ENCODE measurements at places on chromosomes 5 and 9.
A peak's percentile ranks its signal among the peaks of the same experiment; 100 is the strongest.

DNA sequence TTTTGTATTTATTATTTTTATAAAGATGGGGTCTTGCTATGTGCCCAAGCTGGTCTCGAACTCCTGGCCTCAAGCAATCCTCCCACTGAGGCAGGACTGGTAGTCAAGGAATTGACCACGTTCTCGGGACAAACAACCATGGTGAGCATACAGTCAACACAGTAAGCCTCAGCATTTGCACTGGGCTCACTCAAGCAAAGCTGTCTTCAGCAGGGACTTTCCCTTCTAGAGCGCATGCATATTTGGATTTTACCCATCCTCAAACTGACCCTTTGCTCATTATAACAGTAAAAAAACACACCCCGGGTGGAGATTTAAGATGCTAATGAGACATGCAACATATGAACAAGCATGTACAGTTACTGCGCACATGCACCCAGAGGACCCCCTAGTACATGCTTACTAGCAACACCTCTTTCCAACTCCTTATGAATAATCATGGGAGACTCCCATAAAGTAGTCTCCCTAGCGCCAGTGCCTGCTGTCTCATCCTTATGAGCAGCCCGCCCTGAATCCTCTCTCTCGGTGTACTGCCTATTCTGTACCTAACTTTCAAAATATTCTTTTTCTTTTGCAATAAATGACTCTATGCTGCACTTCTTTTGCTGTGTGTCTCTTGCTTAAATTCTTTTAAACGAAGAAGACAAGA, 41.5 kb downstream of the C5orf22 start:
- no peak for DNase-seq

- peak; percentile 81 for DNase-seq
These were observed 430 bp upstream of the MSH3 start for GRCh38 chr5:80654054-80654390.

DNA sequence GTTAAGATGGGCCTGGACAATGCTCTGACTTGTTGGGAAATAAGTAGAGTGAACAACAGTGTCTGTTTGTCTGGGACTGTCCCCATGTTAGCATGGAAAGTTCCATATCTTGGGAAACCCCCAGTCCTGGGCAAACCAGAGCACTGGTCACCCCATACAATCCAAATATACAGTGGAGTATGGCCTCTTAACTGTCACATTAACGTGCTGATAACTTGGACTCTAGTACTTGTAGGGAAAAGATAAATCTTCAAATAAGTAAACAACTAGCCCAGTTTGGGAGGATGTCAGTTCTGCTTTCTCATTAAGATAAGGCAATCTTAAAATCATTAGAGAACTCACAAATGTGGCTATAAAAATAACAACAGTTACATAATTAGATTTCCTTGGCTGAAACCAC, 47.6 kb upstream of the JAK2 start:
- DNase-seq: no peak

- no peak for DNase-seq
These were observed 205.7 kb upstream of the RIOK2 start for GRCh38 chr5:97388794-97389193.

- DNase-seq: no peak
These were observed 23.0 kb upstream of the ZNF366 start for GRCh38 chr5:72530196-72530595.

DNA sequence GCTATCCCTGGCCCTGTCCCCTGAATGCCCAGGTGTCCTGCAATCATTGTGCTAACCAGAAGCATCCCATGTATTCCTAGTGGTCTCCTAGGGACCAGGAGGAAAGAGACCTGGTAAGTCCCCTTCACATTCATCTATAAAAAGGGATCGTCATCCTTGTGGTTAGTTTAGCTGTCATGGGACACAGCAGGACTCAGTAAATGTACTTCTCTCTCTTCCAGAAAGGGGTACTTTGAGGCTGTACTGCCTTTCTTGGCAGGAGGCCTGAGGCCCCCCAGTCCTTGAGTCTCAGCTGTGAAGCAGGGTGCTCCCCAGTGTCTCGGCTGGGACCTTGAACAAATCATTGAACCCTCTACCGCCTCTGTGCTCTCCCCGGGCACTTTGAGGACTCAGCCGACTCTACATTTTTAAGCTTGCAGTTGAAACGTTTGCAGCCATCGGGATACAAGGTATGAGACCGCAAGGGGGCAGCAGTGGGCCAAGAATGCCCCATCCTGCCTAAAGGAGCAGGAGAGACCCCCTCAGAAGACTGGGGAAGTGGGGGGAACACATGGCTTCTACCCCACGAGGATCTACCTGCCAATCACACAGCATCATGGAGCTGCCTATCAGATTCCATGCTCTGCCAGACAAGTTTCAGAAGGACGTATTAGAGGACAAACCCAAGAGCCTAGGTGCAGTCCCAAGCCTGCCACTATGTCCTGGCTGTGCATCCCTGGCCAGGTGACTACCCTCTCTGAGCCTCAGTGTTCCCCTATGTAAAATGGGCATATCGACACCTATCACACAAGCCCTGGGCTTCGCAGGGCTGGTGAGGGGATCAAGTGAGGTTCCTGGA, 2.4 kb upstream of the PHYKPL start:
- DNase-seq: peak; percentile 92

DNA sequence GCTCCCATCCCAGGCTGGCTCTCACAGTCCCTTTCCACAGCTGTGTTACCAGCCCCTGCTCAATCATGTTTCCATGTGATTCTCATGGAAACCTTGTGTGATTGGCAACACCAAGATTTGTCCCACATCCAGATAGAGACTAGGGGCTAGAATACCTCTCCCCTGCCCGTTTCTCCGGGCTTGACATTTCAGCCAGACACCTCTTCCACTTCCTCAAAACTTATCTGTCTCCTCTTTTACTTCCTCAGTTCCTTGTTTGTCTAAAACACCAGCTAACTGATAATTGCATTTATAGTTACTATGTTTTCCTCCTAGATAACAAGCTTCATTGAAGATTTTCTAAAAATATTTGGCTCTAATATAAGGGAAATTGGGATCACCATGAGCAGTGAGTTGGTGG, 16.6 kb upstream of the KCNMB1 start:
- DNase-seq: no peak

- DNase-seq: no peak
These were observed 37.2 kb downstream of the RCL1 start for GRCh38 chr9:4829969-4830368.

DNA sequence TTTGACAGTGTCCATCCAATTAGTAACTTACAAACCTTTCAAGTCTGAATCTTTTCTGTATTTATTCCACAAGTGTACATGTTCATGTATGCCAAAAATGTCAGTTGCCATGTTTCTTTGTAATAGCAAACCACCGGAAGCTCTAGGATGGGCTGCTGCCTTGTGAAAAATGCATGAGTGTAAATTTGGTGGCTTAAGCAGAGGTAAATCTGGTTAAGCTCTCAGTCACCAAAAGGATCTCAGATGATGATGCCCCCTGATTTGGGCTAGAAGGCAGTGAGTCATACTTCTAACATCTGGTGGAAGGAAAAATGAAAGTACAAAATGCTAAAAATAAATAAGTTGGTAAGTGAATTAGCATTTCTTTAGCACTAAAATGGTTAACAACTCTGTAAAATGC, 567.5 kb downstream of the ELAVL2 start:
- DNase-seq: no peak

DNA sequence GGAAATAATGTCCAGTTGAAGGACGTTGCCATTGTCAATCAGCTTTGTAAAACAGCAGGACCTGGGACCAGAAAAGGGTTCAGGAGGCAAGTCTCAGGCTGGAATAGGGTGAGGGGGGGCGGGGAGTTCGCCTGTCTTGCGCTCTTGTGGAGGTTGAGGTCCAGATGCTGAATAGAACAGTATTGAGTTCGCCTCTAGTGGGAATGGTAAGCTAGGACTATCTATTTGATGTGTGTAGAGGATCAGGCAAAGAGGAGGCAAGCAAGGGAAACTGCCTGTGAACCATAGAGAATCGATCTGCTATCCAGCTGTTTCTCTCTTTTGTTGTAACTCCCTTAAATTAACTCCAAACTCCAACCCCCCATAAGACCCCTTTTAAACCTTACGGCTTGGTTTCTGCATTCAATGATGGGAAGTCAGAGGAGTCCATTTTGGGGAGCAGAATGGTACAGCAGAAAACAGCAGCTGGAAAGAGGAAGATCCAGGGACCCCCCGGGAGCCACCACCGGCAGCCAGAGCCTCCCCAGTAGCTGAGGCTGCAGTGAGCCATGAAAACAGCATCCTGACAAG, 133.7 kb downstream of the SLC28A3 start:
- DNase-seq: no peak

GRCh38 chr9:117074342-117074662, 340.6 kb downstream of the ASTN2 start:
- no peak for DNase-seq

GRCh38 chr9:14797435-14797834, 74.9 kb upstream of the CER1 start:
- DNase-seq: no peak

- no peak for DNase-seq
These were observed 318.8 kb downstream of the PIK3R1 start for GRCh38 chr5:68534131-68534940.

DNA sequence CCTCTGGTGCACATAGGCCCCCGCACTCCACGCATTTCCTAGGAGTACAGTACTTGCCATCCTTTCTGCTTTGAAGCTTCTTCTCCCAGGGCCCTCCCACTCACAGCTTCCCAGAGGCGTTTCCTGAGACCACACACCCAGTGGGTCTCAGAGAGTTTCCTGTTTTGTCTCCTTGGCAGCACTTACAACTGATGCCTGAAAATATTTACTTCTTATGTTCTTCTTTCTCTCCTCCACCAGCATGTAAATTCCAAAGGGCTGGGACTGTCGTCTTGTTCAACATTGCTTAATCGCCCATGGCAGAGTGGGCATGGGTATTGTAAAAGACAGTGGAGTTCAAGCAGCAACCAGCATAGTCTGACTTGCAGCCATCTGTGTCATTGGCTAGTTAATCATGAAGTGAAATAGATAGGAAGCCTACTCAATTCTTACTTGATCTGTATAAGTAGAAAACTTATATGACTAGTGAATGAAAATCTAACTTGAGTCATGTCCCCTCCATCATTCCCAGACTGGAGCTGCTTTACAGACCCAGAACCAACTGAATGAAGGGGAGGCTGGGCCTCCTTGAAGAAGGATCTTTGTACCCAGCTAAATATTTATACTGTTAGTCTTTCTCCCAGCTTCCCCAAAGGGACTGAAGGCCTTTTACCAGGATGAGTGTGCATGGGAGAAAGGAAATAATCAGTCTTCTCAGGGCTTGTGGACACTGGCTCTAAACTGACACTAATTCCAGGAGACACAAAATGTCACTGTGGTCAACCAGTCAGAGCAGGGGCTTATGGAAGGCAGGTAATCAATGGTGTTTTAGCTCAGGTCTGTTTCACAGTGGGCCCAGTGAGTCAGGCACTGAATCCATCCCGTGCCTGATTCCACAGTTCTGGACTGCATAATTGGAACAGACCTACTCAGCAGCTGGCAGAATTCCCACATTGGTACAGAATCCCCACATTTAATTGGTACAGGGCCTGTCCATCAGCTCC, 116.4 kb downstream of the SV2C start:
- DNase-seq: no peak

DNA sequence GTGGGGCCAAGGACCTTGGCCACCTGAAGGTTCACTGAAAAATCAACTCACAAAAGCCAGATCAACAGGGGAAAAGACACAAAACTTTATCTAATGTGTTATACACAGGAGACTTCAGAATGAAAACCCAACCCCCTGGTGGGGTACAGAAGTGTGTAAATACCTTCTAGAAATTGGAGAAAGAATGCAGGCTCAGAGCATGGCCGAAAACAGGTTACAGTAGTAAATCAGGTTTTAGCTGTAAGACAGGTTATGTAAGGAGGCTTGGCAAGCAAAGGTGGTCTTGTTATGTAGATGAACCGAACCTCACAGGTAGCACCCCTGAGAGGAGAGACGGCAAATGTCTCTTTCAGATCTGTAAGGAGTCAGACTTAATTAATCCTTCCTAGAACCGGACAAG, 10.0 kb downstream of the CEMIP2 start:
- no peak for DNase-seq

GRCh38 chr5:127802477-127802865, 99.3 kb downstream of the CCDC192 start:
- DNase-seq: no peak

DNA sequence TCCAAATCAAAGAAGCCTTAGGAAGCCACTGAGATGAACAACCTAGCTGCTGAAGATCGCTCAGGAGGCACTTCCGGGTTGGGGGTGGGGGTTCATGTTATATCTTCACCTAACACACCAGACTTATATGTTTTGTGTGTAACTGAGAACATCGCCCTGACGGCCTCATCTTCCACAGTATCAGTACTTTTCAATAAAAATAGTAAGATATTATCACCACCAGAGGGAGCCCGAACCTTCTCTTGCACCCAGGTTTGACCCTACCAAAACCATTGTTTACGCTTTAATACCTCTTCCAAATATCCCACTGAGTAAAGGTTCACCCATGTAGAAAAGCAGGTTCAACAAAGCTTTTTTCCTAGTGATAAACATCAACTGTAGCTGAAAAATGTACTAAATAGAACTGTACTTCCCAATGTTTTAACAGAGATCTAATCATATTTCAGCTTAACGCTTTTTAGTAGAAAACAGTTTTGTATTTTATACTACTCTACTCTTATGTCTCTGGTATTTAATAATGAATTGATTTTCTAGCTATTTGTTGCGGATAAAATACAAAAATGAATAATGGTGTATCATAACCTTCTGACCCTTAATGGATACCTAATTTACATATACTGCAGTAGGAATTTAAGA, 244.0 kb downstream of the EPB41L4A start:
- DNase-seq: no peak

DNA sequence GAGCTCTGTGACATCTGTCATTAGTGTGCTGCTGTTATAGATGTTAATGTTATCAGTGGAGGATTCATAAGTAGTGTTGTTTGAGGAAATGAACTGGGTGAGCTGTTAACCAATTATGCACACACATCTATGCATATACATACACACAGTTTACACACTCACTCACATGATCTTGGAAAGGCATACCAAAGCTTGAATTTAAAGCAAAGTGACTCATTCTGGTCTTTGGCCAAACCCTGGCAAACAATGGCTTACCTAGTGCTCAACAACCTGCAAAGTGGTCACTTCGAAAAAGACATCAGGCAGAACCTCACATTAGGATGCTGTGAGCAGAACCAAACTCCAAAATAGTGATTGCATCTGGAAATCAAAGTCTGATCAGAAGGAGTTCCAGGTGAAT, 1037.3 kb upstream of the CDH6 start:
- no peak for DNase-seq

GRCh38 chr5:178511172-178511571, 79.0 kb downstream of the COL23A1 start:
- DNase-seq: no peak

DNA sequence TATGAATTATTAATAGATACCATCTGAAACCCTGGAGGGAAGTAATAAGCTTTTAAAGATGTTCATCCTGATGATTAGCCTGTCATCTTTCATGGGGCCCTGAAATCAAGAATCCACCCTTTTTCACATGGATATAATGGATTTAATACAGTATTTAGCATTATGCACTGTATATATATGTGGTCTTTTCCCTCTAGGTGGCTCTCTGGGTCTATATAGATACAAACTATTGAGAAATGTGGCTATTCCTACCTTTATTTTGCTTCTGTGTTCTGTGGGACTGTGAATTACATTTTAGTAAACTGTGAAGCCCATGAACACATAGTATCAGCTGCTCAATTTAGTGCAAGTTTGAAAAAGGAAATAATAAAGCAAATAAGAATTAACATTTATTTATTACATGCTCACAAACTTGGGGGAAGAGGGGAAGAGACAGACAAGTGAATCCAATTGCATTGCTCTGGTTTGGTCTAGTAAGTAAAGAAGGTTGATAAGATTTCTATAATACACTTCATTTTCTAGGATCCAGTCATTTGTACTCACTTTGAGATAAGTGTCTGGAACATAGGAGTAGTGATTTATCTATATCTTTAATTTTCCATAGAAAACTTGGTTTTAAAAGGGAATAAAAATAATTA, 112.2 kb downstream of the SCAMP1 start:
- no peak for DNase-seq
